Brain microvascular endothelial cell (primary cell): ENCODE measurements at places on chromosomes 3 and 15.

- DNase-seq: no peak
These were observed 8.6 kb upstream of the SLCO3A1 start for GRCh38 chr15:91844928-91845327.

- DNase-seq: no peak
These were observed 3.9 kb upstream of the MAP1A start for GRCh38 chr15:43513550-43513949.

- no peak for DNase-seq
These were observed 14.5 kb upstream of the SLC41A3 start for GRCh38 chr3:126098391-126098858.

DNA sequence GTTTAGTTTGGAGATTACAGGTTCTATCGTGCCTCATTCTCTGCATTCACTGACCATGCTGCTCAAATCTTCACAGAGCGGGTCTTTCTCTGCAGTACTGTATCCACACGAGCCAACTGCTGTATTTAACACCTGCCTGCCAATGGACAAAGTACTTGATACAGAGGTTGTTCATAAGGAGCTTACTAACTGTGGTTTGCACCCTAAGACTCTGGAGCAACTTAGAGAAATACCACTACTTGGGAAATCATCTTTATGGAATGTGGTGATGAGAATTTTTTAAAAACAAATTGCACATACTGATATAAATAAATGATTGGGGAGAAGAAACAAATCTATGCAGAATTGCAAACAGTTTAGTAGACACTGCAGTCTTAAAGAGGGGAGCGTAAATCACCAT lies 90.0 kb downstream of the PPP2R3A start:
- DNase-seq: no peak

GRCh38 chr3:27613846-27614500 lies 108.2 kb downstream of the EOMES start:
- no peak for DNase-seq

- DNase-seq: no peak
These were observed 30.1 kb downstream of the CCDC12 start for GRCh38 chr3:46946416-46946815.

GRCh38 chr15:74391582-74392450 lies 24.4 kb upstream of the CYP11A1 start:
- no peak for DNase-seq

DNA sequence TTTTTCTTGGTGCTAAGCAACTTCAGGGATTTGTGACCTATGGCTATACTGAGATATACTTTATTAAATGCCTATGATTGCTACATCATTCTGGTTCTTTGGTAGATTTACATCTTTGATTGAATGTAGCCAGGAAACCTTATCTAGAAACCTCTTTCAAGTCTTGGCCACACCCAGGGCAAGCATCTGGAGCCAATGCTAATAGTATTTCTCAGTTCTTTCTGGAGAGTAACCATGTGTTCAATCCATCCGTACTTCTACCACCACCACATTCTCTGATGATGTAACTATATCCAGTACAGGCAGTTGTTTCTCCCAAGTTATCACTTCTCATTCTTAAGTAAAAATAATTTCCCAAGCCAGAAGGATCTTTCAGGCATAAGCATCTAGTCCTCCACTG lies 69.0 kb downstream of the NME9 start:
- no peak for DNase-seq

DNA sequence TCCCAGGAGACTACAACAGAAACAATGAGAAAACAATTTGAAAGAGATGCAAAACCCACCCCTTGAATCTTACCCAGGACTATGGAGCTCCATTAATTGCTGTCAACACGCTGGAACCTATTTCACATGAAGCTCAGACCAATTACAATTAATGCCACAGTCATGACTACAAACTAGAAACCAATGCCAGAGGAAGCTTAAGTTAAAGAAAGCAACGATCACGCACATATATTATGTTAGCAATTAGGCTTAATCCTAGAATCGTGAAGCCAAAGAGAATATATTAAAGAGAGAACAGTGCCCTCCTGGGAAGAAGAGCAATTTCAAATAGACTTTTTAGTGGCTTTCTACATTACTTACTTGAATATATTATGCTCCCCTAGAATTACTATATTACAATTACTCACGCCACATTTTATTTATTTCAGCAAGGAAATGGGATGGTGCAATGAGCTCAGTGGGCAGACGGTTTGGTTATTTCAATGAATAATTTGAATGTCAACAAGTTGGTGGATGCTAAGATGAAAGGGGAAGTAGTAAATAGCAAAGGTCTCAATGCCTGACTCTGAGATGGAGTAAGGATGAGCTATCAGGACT lies 125.5 kb downstream of the GREM1 start:
- DNase-seq: no peak

DNA sequence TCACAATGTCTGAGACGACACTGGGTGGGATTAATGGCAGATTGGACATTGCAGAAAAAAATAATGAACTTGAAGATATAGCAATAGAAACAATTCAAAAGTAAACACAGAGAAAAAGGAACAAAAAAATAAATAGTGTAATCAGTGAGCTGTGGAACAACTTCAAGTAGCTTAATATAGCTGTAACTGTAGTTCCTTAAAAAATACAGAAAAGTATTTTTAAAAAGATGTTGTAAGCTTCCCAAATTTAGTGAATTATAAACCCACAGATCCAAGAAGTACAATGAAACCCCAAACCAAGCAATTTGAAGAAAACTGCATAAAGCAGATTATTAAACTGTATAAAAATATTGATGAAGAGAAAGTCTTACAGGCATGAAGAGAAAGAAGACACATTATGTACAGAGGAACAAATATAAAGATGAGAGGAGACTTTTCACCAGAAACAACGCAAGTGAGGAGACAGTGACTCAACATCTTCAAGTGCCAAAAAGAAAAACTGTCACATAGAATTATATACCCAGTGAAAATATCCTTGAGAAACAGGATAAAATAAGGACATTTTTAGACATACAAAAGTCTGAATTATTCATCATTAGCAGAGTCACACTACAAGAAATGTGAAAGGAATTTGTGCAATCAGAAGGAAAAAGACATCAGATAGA lies 176.4 kb downstream of the NFKBIZ start:
- DNase-seq: no peak

DNA sequence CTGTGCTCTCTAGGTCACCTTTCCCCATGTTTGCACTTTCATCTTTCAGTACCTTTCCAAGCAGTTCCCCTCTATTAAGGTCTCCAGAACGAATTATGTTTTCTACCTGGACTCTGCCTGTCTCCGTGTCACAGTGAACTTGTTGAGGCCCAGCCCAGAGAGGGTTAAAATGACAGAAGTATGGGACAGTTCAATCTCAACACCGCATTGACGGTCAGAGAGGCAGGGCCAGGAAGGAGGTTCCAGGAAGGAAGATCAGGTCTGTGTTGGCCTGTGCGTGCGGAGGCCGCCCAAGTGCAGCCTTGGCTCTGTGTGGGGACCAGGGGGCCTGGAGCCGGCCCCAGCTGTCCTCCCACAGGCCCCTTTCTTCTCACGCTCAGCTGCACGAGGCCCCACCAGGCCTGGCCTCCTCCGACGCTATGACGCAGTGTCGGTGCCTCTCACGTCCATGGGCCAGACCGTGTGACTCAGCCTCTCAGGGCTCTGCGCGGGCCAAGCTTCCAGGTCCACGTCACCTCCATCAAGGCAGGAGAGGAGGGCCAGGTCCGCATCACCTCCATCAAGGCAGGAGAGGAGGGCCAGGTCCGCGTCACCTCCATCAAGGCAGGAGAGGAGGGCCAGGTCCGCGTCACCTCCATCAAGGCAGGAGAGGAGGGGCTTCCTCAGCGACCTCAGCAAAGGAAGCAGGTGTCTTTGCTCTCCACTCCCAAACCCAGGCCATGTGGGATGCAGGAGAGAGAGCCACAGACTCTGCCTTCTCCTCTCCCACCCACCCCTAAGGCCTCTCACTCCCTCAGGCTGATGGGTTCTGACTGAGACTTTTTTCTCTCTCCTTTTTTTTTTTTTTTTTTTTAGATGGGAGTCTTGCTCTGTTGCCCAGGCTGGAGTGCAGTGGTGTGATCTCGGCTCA lies 83.1 kb downstream of the CPN2 start:
- DNase-seq: no peak

DNA sequence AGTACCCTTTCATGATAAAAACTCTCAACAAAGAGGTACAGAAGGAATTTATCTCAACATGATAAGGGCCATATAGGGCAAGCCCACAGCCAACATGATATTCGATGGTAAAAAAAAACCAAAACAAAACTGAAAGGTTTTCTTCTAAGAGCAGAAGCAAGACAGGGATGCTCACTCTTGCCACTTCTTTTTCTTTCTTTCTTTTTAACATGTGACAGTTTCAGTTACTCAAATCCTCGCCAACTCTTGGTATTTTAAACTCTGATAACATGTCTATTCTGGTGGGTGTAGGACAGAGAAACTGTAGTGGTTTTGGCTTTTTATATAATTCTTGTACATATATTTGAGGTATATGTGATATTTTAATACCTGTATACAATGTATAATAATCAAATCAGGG lies 74.0 kb upstream of the NMNAT3 start:
- DNase-seq: no peak

- DNase-seq: no peak
These were observed 86.2 kb downstream of the ASB7 start for GRCh38 chr15:100688549-100689120.

GRCh38 chr3:111662907-111663306 lies 67.8 kb upstream of the ZBED2 start:
- DNase-seq: no peak

GRCh38 chr15:100520132-100520921 lies 8.4 kb downstream of the CERS3 start:
- DNase-seq: no peak
